Stimulated activated CD8-positive, alpha-beta memory T cell treated with anti-CD3 and anti-CD28 coated beads, Interleukin-2, amount 100 ng/mL, for 1 hour (primary cell): ENCODE measurements at places on chromosomes 3 and 15.

DNA sequence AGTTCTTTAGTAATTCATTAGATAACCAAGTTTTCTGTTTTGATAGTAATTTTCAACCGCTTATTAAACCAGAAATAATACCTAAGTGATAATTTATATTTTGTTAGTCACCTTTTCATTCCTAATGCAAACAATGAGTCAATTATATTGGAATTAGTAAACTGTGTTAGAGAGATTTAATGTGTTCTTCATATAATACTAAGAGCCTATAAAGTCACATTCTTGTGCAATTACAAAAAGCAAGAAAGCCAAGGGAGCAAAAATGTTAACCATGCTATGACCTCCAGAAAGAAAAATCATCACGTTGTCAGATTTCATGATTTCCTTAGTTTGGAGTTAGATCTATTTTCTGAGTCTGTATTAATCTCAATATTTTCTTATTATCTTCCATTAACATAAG lies 108.8 kb upstream of the SAMMSON start:
- no peak for DNase-seq

- no peak for DNase-seq
These were observed 13.9 kb downstream of the STAC start for GRCh38 chr3:36394176-36394575.

DNA sequence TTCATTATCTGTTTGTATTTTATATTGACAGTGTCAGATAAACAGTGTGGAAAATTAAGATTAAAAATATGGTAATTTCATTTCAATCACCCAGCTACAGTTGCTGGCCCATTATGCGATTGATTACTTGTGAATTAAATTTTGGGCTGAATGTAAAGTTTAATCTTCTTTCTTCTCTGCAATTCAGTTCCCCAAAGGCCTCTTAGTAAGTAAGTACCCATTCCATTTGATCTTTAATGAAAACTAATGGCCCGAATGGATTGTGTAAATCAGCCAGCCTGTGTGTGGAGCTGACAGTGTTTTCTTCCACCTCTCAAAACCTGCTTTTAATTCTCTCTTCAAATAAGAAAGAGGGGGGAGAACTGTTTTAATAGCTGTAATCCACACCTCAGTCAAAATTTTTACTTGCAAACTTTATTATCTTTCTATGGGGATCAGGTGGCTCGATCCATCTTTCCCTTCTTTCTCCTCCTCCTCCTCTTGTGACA lies 307.1 kb downstream of the IL20RB start:
- no peak for DNase-seq

GRCh38 chr3:158846803-158847451 lies 45.1 kb downstream of the MFSD1 start:
- DNase-seq: no peak

DNA sequence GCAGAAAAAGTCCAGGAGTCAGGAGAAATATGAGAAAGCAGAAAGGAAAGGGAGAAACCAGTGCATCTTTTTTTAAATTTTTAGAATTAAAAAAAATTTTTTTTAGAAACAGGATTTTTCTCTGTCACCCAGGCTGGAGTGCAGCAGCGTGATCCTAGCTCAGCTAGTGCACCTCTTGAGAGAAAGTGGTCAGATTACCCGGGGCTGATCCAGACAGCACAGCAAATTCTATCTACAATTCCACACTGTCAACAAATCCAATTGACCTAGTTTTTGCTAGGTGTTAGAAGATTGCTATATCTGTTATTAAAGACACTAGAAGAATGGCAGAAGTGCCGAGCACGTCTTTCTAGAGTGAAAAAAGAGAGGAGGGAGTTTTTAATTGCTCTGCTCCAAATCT lies 117.3 kb downstream of the RFTN1 start:
- no peak for DNase-seq

- DNase-seq: no peak
These were observed at the start of gene ZBTB38 for GRCh38 chr3:141368062-141368924. ZBTB38 (plus strand) TSS chr3:141368504; CDS start chr3:141442389, 73,885 bp downstream.

- peak; percentile 27 for DNase-seq
These were observed 36.5 kb downstream of the DAPK2 start for GRCh38 chr15:64009798-64010261.

- no peak for DNase-seq
These were observed 17.3 kb downstream of the C3orf18 start for GRCh38 chr3:50550079-50550736.

GRCh38 chr3:83513677-83514076 lies 1445.1 kb upstream of the CADM2 start:
- DNase-seq: no peak

- DNase-seq: no peak
These were observed 33.6 kb upstream of the APH1B start for GRCh38 chr15:63243776-63244175.

GRCh38 chr3:142963516-142964448 lies at the start of gene PAQR9:
PAQR9 (minus strand) TSS chr3:142963674; CDS start chr3:142963336, 338 bp downstream.
- DNase-seq: no peak

- no peak for DNase-seq
These were observed 15.3 kb downstream of the OR4F15 start for GRCh38 chr15:101827257-101827656.

DNA sequence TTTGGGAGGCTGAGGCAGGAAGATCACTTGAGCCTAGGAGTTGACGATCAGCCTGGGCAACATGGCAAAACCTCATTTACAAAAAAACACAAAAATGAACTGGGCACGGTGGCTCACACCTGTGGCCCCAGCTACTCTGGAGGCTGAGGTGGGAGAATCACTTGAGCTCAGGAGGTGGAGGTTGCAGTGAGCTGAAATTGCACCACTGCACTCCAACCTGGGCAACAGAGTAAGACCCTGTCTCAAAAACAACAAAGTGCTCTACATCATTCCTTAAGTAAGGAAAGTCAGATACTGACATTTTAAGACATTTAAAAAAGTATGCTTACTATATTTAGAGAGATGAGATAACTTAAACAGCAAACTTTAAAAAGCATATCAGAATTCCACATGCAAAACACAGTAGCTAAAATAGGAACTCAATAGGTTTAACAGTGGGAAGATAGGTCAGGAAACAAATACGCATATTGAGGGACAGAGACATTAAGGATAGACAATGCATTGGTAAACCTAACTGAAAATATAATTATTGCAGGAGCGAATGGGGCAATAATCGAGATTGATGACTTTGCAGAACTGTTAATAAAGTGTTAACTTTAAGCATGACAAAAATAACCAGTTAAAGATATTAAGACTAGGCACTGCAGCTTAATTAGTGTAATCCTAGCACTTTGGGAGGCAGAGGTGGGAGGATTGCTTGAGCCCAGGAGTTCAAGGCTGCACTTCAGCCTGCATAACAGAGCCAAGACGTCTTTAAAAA lies 32.1 kb downstream of the MORF4L1 start:
- no peak for DNase-seq

- DNase-seq: no peak
These were observed 107.4 kb downstream of the PEAK1 start for GRCh38 chr15:77312523-77312922.

DNA sequence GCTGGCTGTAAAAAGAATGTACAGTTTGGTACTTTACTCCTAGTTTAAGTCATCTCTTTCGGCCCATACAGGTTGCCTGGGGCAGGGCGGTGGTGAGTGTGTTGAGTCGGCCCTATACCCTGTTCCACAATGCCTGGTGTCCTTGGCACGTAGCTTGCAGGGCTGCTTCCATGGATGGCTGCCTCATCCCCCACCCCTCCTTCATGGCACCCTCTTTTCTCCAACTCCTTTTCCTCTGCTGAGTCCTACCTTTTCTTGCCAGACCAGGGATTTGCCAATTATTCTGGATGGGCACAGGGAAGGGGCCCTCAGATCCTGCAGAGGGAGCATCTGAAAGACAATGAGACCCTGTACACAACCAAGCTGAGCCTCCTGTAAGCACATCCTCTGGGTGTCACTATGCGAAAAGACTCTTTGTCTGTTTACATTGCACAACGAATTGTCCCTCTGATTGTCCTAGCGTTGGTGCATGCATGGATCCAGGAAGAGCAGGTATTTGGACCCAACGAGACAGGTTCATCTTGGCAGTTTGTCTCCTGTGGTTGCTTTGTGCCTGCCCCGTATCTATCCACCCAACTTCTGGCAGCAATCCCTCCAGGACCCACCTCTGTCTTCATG lies 73.6 kb upstream of the CGNL1 start:
- DNase-seq: no peak

DNA sequence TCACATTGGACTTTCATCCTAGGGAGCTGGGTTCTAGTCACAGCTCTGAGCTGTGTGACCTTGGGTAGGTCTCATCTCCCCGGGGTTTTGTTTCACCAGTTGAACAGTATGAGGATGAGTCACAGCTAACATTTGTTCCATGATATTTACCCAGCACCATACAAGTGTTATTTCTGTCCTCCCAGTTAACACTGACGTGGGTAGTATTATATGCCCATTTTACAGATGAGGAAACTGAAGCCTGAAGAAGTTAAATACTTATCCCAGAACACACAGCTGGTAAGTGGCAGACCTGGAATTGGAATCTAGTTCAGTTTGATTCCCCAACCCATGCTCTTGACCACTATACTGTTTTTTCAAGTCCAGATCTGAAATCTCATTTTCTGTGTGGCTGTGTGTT lies 908 bp upstream of the RARB start:
- DNase-seq: no peak

- DNase-seq: no peak
These were observed 277.9 kb downstream of the MCTP2 start for GRCh38 chr15:94509259-94509658.

DNA sequence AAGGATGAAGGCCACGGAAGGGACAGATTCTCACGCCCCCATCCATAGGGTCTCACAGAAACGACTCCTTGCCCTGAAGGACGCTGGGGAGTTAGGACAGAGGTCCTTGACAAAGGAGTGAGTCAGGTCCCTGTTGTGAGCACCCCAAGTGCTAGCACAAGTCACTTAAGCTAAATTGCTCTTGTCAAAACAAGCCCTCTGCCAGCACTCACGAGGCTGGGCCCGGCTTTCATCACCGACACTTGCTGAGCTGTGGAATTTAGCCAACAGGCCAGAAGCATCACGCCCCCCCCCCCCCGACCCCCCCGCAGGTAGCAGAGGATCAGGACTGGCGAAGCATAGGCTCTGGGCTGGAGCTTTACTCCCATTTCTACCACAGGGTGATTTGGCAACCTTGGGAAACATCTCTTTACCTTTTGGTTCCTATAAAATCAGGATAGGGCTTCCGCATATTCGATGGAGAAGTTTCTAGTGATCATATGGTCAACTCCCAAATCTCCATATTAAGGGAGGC lies 75.4 kb downstream of the ADCY5 start:
- no peak for DNase-seq

- no peak for DNase-seq
These were observed 188.2 kb downstream of the VPS13C start for GRCh38 chr15:61871926-61872522.

DNA sequence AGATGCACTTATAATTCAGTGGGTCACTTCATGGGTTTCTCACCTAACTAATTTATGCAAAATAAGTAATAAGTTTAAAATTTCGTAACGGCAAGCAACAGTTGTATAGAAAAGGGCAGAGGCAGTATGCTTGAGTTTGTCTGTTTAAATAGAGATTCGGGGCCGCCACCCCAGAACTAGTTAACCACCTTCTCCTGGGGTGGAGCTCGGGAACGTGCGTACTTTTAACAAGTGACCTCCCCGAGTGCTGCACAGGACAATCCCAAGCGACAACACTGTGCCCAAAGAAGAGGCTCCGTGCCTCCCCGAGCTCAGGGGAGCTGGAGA lies 439 bp downstream of the SSR3 start:
- DNase-seq: no peak

GRCh38 chr3:170162630-170163029 lies 18.9 kb downstream of the PHC3 start:
- DNase-seq: no peak

DNA sequence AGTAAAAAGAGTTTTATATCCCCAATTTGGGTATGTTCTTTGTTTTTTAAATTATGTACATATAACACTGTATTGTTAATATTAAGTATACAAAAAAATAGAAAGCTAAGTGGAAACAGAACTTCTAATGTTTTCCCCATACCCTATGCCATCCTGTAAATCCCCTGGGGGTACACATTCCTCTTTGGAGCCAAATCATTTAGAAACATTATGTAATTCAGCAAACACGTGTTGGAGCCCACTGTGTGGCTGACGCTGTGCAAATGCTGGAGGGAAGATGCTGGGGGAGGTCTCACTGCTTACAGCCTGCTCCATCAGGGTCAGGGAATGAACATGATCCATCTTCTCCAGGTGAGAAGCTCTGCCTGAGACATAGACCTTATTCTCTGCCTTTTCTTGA lies 52.8 kb downstream of the CRTC3 start:
- no peak for DNase-seq

GRCh38 chr15:99059010-99059981 lies 45.6 kb upstream of the SYNM start:
- no peak for DNase-seq

DNA sequence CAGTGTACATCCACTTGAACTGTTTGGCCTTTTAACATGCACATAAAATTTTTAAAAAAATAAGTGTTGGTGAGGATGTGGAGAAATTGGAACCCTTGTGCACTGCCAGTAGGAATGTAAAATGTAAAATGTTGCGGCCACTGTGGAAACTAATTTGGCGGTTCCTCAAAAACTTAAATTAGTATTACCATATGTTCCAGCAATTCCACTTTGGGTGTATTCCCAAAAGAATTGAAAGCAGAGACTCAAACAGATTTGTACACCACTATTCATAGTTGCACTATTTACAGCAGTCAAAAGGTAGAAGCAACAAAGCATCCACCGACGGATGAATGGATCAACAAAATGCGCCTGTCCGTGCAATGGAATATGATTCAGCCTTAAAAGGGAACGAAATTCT lies 55.2 kb upstream of the SEC61A1 start:
- no peak for DNase-seq

DNA sequence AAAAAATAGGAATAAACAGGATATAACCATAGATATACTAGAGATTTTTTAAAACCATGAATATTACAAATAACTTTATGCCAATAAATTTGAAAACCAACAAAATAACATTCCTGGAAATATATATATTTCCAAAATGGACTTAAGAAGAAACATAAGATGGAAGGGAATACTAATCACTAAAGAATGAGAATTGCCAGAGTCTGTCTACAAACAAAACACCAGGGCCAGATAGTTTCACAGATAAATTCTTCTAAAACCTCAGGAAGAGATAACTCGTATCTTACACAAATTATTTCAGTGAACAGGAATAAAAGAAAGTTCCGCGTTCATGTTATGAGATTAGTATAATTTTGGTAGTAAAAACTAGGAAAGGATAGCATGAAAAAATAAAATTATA lies 107.3 kb downstream of the HERC1 start:
- DNase-seq: no peak

DNA sequence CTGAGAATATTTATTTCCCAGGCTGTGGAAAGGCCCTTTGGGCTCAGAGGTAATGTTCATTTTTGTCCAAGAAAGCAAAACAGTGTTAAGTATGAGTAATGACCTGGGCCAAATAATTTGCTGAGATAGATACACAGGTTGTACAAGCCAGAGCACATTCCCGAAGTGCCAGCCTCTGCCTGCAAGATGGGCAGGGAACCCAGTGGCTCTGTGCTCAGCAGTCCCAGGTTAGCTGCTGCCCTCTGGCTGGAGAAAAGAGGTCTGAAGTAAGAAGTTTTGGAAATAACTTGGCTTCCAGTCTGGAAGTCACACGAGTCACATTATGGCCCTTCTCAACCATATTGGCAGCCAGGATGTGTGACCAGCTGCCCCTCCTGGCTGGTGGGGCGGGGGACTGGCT lies 20.2 kb downstream of the MYZAP start:
- no peak for DNase-seq

GRCh38 chr3:182201456-182202168 lies 489.9 kb downstream of the SOX2 start:
- no peak for DNase-seq
